ENCODE measurements at places on chromosomes 1 and 21.

DNA sequence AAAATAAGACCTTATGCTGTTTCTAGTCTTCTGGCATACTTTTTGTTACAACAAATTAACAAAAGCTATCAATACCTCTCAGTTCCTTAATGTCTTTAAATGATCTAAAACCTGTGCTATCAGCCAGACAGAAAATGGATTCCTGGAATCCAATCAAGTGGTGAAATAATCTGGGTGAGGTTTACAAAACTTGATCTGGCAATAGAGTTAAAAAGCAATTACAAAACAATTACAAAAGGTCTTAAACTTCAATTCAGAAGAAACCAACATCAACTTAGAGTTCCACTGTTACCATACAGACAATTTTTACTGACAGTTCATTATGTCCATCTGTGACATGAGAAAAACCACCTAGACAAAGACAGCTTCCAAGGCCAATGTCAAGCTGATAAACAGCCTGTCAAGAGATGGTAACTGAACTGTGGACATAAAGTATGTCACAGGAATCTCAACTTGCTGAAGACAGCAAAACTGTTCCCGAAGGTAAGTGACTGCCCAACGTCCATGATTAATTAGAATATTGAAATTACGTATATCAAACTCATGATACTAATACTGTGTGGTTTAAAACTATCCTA, 17.4 kb downstream of the ZZZ3 start:
- DNase-seq = no peak

DNA sequence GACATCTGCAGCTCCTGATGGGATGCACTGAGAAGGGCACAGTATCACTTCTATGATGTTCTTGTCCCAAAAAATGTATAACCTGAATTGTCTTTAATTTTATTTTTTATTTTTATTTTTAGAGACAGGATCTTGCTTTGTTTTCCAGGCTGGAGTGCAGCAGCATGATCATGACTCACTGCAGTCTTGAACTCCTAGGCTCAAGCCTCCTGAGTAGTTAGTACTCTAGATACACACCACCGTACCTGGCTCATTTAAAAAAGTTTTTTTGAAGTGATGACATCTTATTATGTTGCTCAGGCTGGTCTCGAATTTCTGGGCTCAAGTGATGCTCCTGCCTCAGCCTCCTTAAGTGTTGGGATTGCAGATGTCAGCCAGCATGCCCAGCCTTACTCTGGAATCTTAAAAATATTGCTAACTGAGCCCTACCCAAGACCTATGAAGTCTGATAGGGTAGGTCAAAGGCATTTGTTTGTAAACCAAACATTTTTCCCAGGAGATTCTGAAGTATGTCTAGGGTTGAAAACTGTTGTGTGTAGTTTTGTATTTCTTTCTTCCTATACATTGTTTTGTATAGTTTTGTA, 68.9 kb downstream of the ATF6 start:
- DNase-seq = no peak

DNA sequence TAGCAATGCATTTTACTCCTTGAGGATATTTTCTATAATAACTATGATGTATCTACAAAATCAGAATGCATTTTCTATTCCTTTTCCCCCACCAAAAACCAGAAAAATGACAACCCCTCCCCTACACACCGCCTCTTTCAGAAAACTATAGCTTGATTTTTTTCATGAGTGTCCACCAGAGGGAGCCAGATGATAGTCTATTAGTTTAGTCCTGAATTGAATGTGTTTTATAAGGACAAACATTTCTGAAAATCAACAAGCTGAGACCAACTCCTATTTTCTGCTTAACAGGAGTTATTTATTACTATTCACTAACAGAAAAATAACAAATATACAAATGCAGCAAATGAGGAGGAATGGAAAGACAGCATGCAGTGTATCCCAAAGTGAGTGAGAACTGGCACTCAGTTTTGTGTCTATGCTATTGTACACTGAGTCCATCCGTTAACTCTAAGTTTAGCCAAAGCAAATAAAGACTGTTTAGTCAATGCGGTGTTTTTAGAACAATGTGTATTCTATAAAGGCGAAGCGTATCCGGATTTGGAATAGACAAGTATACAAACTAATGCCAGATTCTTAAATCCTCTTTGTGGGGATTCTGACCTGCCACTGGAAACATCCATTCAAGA, 182.6 kb downstream of the VAV3 start:
- DNase-seq = peak; percentile 96

- no peak for DNase-seq
Measured at GRCh38 chr1:47471163-47471562, 33.3 kb downstream of the FOXD2 start.

- no peak for DNase-seq
Measured at GRCh38 chr21:15904389-15904788, 174.6 kb downstream of the USP25 start.

DNA sequence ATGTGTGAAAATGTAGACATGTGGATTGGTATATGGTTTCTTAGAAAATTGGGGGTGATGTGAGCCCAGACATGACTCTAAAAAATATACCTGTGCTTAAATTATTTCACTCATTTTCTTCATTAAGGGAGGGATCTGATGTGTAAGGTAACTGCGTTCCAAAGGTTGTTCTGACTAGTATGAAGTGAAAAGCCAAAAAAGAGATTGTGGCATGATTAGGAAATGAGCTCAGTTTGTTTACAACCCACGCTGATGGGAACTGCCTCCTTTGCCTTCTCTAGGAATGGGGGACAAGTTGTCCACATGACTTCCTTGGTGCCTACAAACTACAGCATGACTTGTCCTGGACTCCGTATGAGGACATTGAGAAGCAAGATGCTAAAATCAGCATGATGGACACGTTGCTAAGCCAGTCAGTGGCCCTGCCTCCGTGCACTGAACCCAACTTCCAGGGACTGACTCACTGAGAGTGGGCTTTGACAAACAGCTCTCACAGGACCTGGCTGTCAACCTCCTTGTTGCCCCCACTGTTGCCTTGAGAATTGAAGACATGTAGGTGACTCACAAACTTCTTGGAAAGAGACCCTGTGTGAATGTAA, 8.0 kb downstream of the C1orf50 start:
- no peak for DNase-seq

DNA sequence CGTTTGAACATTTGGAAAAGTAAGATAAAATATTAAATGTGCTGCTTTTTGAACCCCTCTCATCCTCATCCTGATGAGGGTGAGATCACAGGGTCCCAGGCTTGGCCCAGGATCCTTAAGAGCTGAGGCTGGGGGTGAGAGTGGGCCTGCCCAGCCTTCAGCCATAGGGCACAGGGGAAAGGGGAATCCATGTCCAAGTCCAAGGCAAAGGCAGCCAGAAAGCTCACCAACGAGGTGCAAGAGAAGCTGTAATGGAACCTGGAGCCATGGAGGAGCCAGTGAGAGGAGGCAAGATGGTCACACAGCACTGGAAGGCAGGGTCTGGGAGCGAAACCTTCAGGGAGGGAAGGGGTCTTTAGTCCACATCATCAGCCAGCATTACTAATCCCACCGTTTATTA, 191.9 kb downstream of the RRAGC start:
- no peak for DNase-seq

GRCh38 chr1:164588516-164589341, 29.7 kb downstream of the PBX1 start:
- DNase-seq = no peak

- no peak for DNase-seq
Measured at GRCh38 chr1:93623875-93624274, 57.8 kb downstream of the BCAR3 start.

DNA sequence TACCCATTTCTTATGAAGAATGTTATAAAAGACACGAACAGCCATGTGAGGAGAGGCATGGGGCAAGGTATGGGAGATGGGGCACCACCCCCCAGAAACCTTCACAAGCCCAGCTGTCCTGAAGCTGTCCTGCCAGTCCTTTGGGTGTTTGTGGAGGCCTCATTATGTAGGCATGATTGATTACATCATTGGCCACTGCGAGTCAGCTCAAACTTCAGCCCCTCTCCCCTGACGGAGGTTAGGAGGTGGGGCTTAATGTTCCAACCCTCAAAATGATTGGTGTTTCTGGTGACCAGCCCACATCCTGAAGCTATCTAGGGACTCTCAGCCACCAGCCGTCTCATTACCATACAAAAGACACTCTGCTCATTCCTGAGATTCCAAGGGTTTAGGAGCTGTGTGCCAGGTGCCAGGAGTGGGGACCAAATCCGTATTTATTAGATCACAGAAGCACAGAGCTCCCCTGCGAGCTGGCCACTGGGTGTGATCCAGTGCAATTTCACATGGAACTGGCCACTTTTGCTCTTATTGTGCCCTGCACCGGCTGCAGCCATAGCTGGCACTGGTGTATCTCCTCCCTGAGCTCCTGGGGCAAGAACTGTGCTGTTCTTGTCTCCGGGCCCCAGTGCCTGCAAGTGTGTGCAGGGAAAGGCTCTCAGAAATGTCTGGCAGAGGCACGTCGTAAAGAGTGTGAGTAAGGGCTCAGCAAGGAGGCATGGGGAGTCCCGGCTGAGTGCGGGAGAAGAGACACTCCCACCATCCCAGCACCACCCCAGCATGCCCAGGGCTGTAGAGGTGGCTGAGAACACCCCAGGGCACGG, 10.5 kb downstream of the KIAA1614 start:
- DNase-seq = no peak
